NCI-H2081 treated with DMSO at 0.1 percent for 48 hours (cell line): ENCODE measurements at places on chromosomes 13 and 19.

- no peak for DNase-seq
Measured at GRCh38 chr19:41172297-41173164, 20.5 kb upstream of the CYP2S1 start.

- DNase-seq: no peak
Measured at GRCh38 chr13:94050039-94050438, 429.4 kb downstream of the DCT start.

DNA sequence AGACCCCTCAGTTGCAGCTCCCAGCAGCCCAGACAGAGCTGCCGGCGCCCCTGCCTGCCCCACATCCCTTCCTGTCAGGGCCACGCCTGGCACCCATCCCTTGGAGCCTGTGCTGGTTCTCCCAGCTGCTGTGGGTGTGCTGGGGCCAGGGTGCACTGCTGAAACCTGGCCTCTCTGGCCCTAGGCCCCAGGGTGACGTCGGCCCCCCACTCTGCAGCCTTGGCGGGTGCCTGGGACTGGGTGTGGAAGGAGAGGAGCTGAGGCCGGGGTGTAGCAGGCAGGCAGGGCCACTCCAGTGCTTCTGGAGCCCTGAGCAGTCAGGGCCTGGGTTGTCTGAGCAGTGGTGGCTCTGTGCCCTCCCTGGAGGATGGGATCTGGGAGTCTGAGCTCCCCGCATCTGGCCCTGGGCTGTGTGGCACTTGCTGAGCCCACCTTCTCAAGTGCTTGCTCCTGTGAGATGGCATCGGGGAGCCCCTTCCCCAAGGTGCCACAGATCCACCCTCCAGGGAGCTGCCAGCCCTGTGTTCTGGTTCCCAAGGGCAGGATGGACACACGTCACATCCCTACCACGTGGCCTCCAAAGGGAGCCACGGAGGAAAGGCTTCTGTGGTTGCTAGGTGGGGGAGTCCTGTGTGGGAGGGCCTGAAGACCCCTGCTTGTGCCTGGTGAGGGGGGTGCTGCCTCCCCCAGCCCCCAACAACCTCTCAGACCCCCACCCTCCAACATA is 5.2 kb downstream of the PLEKHJ1 start:
- DNase-seq: no peak

- DNase-seq: no peak
Measured at GRCh38 chr13:94859811-94860210, 147.5 kb upstream of the SOX21 start.

DNA sequence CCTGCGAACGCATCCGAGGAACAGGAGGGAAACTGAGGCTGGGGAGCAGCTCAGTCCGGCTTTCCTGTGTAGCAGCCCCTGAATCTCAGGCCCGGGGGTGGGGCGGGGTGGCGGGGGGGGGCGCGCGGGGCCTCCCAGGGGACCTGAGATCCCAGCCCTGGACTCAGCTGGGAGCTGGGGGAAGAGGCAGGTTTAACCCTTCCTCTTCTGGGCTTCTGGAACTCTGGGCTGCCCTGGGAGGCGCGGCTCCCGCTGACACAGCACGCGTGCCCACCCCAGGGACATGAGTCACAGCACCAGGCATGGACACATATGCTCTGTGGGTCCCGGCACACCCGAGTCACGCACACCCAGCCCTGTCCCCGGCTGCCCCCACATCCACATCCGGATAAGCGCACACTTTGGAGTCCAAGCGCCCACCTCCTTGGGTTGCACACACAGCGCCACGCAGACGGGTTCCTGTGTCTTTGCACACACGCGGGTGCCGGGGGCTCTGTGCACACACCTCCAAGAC is 3.5 kb upstream of the CIRBP start:
- no peak for DNase-seq

GRCh38 chr13:48862572-48862971 is 113.1 kb upstream of the FNDC3A start:
- DNase-seq: no peak

DNA sequence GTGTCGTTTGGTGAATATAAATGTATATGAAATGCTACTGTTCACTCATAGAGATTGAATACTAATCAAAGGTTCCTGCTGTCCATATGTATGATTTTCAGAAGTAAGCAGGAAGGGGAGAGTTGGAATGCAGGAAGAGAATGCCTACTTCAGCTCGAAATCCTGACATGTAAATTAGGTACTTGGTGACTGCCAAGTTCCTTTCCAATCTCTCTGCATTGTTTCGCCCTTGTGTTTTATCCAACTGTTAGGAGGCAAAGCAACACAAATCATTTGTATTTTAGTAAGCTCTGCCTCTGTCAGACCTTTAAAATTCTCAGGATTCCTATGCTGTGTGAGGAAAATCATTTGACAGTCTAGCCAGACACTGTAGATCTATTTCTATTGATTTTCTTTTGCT is 9.0 kb downstream of the STARD13 start:
- DNase-seq: no peak

GRCh38 chr13:79270859-79271258 is 135.2 kb downstream of the RBM26 start:
- DNase-seq: no peak

- DNase-seq: no peak
Measured at GRCh38 chr19:17778251-17778967, 16.5 kb upstream of the B3GNT3 start.

GRCh38 chr19:6499052-6499790 is 2.9 kb downstream of the TUBB4A start:
- no peak for DNase-seq

DNA sequence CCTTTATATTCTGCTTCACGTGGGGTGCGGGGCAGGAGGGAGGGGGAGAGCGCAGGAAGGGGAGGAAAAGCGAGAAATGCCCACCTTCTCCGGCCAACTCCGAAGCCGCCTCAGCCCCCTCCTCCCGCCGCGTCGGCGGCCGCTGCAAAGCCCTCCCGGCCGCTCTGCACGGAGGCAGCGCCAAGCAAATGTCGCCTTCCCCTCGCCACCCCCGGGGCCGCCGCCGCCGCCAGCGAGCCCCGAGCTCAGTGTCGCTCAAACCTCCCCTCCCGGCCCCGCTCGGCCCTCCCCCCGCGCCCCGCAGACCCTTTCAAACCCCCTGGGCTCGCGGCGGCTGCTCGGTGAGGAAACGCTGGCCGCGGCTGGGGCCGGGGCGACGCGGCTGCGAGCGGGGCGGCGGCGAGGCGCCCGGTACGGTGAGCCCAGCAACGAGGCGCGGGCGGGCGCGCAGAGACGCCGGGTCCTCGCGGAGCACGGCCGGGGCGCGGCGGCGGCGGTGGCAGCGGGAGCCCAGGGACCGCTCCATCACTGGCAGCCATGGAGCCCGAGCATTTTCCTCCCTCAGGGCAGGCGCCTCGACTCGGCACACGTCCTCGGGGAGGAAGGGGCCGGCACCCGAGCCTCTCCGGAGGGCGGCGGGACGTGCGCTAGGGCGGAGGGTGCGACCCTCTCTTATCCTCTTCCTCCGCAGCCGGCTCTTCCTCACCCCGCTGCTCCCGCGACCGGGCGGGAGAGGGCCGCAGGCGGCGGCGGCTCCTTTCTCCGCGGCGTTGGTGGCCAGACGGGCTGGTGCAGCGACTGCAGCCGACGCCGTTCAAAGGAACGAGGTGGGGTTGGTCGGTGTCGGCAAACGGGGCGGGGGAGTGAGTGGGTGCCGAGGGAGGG is 463 bp upstream of the TSC22D1 start:
- no peak for DNase-seq

- DNase-seq: no peak
Measured at GRCh38 chr13:44912278-44913016, 76.8 kb downstream of the NUFIP1 start.

GRCh38 chr13:98225036-98225940 is 48.2 kb upstream of the RNF113B start:
- DNase-seq: no peak

GRCh38 chr19:36330216-36330615 is 48.8 kb downstream of the ZFP14 start:
- DNase-seq: no peak

- no peak for DNase-seq
Measured at GRCh38 chr19:42248270-42249148, 6.1 kb upstream of the GSK3A start.

DNA sequence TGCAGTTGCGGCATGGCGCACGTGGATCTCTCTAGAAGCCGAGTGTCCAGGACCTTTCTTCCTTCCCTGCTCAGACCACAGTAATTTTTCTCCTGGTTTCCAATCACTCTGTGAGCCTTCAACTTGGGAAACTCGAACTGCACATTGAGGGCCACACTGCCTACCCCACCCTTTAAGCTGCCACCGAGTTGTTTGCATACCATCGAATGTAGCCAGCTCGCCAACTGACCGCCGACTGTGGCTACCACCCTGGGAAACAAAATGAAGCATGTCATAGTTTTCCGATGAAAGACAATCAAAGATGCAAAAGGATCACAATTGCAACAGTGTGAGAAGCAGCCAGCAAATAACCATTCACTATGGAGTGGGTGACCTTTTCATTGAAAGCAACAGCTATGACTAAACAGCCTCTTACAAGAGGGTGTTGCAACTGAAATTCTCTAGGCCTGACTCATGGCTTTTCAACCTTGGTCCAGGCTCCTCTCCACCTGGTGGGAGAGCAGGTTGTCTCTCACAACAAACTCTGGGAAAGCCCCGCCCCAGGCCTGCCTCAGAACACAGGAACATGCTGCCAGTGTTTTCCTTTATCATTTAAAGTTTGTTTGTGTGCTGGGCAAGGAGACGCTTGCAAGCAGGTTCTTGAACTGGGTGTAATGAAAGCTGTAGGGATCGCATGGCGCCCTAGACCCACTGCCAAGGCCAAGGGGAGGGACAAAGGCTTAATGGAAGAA is 141.7 kb upstream of the SERP2 start:
- DNase-seq: no peak

DNA sequence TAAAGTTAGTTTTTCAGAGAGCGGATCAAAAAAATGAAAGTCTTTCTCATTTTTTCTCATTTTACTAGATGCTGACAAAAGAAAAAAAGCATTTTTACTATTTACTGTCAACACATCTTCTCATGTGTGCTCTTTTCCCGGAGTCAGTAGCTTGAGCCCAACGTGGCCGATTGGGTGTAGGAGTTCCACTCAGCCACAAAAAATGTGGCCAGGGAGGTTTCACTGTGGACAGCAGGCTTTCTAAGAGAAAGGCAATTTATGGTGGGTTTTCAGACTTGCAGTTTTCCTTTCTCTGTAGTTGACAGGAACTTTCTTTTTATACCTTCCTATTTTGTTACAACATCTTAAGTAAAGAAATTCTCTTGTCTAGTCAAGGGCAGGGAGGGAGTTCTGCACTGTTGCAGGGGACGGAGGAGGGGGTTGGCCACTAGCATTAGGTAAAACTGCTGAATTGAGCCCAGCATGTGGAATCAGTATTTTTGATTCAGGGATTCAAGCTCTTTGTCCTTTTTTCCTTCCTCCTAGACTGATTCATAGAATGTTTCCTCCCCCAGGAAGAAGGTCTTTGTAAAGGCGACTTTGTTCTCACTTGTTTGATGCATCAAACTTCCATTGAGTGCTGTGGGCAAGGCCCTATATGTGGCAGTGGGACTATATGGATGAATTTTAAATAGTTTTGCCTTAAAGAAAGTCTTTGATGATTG is 123.1 kb downstream of the B3GLCT start:
- no peak for DNase-seq
